ENCODE measurements at places on chromosomes 2 and 18.

DNA sequence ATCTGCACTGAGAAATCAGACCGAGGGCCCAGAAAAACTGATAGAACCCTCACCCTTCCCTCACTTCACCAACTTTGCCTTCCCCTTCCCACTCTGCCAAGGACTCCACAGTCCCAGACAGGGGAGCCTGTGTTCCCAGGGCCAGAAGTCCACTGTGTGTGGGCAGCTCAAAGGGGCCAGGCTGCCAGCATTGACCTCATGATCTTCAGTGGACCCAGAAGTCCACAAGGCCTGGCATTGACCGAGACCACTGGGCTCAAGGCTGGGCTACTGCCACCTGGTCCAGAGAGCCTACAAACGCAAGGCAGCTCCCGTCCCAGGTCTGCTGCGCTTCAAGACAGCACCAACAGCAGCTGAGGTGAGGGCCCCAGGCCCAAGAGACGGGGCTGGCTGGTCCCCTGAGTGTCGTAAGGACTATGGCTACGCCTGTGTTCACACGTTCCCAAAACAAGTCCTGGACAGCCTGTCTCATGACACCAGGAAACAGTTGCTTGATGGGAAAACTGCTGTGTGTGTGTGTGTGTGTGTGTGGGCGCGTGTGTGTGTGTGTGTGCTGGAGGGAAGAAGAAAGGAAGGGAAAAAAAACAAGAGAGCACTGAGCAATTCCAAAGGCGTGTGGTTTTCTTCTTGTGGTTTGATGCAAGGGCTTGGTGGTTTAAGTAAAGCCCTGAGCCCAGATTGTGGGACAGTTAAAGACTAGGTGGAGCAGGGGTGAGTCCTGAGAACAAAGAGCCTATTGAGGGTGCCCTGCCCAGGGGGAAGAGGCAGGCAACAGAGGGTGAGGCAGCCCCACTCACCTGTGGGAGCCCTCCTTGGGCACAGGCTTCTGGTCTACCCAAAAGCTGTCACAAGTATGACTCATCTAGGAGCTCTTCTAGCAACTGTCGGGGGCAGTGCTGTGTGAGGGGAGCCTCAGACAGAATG, 46.6 kb upstream of the ZBTB7C start:
- DNase-seq = no peak

- DNase-seq = no peak
These were observed 28.6 kb downstream of the IGFBP2 start for GRCh38 chr2:216661639-216662375.

GRCh38 chr2:171146633-171147032, 14.1 kb downstream of the TLK1 start:
- DNase-seq = no peak

- no peak for DNase-seq
These were observed 387.1 kb downstream of the PTPRM start for GRCh38 chr18:7954238-7954637.

DNA sequence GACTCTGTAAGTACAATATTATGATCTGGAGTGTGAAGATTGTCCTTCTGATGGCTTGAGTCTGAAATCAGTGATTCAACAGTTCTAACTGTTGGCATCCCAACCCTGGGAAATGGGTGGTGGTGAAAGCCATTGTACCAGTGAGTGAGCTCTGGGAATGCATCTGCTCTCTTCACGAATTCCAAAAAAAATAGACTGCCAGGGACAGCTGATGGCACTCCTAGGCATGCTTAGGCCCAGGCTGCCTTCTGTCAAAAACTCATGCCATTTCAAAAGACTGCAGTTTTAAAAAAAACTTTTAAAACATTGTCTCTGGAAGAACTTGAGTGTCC, 20.3 kb downstream of the OXER1 start:
- no peak for DNase-seq

DNA sequence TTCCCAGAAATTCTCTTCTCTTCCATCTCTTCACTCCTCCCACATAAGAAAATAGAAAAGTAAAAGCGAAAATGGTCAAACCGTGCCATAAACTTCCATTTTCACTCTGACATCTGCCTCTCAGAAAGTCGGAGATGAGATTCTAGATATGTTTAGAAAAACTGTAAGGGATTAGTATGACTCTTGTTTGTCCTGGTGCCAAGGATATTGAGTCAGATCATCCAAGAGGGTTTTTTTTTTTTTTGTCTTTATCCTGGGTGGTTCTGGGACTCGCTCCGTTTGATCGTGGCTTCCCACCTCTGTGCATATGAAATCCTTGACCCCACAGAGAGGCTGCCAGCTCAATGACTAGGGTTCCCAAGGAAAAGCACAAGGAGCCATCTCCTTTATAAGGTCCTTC, 17.3 kb downstream of the EN1 start:
- no peak for DNase-seq

- DNase-seq = no peak
These were observed 33.4 kb downstream of the MYCN start for GRCh38 chr2:15973481-15974401.

GRCh38 chr2:236176417-236176816, 8.2 kb upstream of the GBX2 start:
- no peak for DNase-seq

DNA sequence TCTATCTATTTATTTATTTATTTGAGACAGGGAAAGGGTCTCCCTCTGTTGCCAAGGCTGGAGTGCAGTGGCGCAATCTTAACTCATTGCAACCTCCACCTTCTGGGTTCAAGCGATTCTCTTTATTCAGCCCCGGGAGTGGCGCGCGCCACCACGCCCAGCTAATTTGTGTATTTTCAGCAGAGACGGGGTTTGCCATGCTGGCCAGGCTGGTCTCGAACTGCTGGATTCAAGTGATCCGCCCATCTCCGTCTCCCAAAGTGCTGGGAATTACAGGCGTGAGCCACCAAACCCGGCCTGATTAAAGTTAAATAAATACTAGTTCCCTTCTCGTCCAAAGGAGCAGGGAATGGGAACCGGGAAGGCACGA, 4.2 kb upstream of the CTDSP1 start:
- DNase-seq = no peak

DNA sequence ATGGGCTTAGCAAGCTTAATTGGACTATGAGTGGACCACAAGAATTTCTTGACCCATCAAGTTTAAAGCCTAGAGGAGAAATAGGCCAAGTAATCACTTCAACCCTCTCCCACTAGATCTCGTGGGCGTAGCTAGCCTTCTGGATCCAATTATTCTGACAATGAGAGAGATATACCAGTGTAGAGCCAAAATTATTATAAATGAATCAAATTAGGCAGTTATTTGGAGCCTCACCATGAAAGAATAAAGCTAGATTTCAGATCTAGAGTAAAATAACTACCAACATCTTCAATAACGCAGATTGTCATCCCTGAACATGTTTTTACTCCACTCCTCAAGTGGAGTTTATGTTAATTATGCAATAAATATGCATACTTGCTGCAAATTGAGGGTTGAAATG, 143.9 kb upstream of the CDH20 start:
- DNase-seq = no peak

- no peak for DNase-seq
These were observed 57.9 kb downstream of the DYNC1I2 start for GRCh38 chr2:171745141-171745540.

DNA sequence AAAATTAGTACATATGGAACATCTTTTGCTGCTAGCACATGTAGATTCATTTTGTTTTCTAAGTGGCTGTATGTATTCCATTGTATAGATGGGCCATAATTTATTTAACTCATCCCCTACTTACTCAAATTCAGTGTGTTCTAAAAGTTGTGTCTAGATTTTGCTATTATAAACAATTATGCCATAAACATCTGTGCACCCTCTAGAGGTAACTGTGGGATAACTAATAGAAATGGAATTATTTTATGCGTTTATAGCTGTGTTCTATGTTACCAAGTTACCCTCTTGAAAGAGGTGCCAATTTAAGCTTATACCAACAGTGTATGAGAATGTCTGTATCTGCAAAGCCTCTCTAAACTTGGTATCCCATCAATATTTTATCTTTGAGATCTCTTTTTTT, 100.4 kb downstream of the MMADHC start:
- no peak for DNase-seq

DNA sequence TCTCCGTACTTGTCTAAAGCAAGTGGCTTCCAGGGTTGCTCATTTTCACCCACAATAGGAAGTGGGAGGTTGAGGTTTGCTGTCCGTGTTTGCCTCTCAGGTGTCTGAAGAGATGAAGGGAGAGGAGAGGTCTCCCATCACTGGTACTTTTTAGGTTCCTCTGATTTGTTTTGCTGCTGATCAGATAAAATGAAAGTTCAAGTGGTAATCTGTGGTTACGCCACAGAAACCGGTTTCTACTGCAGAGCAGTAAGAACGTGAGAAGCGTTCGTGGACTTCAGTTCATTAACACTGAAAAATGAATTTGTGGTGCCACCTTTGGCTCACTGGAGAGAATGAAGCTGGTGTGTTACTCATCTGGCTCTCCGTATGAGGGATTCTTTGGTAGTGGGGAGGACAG, 118.2 kb downstream of the GBX2 start:
- DNase-seq = no peak

DNA sequence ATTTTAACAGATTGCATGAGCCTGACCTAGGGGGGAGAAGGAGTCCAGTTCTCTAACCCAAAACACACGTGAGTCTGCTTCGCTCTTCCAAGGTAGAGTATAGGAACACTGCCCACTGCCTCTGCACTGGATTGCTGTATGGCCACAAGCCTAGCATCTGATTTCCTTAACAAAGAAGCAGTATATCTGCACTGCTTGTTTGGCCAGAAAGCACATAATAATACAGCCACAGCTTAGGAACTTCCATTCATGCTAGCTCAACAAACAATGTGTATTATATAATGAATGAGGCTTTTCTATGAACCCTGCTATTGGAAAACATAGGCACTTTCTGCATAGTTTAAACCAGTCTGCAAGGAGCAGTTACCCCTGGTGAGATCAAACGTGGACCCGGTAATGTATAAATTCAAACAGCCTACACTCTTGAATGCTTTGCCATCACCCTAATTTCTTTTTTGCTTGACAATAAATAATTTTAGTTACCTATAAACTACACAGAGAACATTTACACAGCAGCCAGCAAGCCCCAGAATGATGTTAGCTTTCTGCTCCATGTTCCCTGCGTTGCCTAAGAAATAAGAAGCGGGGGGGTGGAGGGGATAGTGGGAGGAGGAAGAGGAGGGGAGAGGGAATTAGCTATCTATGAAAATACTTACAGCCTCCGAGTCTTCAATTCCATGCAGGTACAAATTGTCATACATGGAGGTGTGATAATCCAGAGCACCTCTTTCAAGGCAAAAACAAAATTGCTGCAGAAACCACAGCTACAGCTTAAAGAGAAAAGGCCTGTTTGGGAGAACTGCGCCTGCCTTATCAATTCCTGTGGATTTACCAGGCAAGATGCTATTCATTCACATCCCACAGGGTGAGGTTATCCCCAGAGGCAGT, 125.6 kb downstream of the CACNB4 start:
- DNase-seq = no peak

DNA sequence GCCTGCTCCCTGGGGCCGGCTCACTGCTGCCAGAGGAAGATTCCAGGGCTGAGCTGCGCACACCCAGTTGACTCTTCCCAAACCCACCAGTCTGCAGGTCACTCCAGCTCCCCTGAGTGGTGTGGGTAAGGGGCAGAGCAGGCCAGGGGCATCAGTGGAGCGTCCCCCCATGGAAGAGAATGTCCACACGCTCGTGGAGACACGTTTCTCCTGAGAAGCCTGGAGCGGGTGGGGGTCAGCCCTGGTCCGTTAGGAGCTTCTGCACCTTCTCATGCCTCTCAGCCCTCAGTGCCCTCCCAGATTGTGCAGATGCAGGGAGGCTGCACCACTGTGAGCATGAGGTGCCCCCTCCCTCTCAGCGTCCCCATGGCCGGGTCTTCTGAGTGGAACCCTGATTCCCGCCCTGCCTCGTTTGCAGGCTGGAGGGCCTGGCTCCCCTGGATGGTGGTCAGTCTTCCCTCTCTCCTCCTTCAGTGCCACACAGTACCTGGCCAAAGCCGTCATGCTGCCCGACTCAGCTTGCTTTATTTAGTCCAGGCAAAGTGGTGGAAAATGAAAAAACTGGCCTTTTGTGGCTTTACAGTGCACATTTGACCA, 37.0 kb downstream of the TWIST2 start:
- DNase-seq = no peak

DNA sequence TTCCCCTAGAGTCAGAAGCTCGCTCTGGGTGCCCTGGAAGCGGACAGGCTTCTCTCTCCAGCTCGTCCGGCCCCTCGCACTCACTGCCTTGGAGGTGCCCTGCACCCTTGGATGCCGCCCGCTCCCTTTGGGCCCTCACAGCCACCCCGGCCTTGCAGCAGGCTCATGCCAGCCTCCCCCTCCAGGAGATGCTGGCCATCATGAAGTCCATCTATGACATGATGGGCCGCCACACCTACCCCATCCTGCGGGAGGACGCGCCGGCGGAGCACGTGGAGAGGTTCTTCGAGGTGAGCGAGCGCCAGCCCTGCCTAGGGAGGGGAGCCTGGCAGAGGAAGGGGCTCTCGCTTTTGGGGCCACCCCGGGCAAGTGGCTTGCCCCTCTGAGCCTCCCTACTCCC, 20.3 kb upstream of the FAHD2A start:
- DNase-seq = no peak

All from muscle of arm (tissue), 14 donors.